Putamen (tissue), 1 donor: ENCODE measurements at places on chromosomes 1 and 21.
A peak's percentile ranks its signal among the peaks of the same experiment; 100 is the strongest.

DNA sequence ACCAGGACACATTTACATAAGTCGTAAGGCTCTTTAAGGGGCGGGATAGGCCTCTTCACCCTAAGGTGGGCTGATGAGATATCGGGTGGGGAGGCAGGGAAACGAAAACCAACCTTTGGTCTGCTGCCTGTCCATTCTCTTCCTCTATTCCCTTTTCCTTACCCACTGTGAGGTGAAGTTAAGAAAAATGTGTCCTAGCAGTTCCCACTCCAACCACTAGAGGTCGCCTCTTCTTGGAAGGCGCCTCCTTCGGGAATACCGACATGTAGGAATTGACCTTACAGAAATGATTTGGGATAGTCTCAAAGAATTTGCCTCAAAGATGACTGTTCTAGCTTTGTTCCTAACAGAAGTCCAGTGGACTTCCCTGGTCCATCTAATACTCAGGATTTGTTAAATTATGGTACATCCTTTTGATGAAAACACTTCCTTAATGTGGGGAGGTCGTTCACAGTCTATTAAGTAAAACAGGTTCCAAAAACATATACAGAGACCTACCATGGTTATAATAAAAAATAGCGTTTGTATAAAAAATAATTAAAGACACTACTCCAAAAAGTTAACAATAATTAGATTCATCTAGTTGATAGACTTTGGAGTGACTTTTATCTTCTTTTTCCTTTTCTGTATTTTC, 14.1 kb downstream of the AZIN2 start:
- no peak for DNase-seq

- no peak for DNase-seq
Observed at GRCh38 chr1:17632541-17633184, 93.2 kb downstream of the ARHGEF10L start.

GRCh38 chr1:186009039-186009737, 275.0 kb downstream of the HMCN1 start:
- DNase-seq = no peak

DNA sequence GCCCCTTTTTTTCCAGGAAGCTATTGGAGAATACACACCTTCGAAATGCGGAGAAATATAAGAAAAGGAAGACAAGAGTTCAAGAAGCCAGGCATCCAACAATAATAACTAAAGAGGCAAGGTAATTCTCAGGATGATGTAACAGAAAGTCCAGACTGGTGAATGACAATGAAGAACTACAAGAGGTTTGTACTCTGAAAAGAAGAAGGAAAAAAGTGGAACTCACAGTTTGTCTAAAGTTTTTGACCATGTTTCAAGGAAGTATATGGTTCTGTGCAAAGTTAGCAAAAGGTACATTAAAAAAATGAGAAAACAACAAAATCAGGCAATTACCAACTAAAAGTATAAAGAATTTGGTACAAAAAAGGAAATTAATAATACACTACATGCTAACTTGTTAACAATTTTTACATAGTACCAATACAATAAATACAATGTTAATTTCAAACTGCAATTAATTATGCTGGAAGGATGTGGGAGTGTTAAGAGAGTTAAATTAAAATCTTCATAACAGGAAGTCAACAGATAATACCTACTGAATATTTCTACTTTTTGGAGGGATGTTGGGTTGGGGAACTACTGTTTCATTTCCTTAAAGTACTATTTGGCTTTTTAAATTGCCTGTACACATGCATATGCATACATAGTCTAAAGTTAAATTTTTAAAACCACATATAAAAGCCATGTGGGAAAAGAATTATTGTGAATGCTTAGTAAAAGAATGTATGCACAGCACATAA, 12.9 kb upstream of the CD55 start:
- no peak for DNase-seq

- peak; percentile 69 for DNase-seq
Observed at GRCh38 chr1:35559317-35559944, 1.8 kb downstream of the NCDN start.

DNA sequence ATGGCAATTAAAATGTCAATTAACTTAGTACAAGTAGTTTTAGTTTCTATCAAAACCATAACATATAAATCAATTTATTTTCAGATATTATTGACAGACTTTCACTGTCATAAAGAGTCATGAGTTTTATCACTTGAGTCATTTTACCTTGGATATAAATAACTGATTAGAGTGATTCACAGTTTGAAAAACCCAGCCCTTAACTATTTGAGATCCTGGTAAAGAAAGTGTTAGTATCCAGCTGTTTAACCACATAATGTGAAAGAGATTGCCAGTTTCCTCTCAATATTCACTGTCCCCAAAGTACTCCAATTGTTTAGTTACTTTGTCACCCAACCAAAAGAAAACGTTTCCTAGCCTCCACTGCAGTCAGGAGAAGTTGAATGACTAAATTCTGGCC, 91.3 kb downstream of the UCHL5 start:
- no peak for DNase-seq
